ENCODE measurements at places on chromosomes 2 and 18.

- peak; percentile 48 for DNase-seq
Measured at GRCh38 chr2:232611559-232612218, 21.7 kb upstream of the EFHD1 start.

DNA sequence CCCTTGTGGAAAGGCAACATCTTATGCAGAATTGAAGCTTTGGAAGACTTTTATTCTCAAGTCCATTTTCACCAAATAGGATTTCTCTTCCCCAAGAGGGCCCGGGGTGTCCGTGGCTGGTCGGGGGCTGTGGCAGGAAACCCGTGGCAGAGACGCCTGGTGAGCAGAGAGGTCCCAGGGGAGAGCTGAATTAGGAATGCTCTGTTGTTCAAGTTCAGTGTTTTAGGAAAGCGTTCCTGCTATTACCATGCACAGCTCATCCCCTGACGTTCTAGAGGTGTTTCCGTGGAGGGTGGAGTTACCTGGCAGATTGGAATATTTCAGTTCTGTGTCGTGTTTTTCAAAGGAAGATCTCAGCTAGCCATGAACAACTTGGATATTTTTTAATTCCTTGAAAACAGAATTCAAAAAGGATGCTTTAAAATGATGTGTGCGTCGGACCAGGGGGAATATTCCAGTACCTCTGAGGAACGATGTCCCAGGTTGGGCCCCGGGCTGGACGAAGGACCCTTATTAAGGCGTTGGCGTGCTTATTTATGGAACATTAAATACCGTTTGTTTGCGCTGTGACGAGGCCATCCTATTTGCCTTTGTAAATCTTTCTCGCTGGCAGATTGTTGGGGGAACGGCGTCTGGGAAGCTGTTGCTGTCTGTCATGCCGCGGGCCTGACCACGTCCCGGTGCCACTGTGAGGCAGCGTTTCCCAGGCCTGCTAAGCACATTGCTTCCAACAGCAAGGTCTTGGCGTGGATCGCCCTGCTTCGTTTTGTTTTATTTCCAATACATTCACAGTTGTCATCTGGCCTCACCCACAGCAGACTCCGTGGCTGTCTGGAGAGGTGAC is 8.2 kb downstream of the NFATC1 start:
- no peak for DNase-seq

- DNase-seq, result no peak
Measured at GRCh38 chr2:169452080-169452479, 27.2 kb upstream of the BBS5 start.

DNA sequence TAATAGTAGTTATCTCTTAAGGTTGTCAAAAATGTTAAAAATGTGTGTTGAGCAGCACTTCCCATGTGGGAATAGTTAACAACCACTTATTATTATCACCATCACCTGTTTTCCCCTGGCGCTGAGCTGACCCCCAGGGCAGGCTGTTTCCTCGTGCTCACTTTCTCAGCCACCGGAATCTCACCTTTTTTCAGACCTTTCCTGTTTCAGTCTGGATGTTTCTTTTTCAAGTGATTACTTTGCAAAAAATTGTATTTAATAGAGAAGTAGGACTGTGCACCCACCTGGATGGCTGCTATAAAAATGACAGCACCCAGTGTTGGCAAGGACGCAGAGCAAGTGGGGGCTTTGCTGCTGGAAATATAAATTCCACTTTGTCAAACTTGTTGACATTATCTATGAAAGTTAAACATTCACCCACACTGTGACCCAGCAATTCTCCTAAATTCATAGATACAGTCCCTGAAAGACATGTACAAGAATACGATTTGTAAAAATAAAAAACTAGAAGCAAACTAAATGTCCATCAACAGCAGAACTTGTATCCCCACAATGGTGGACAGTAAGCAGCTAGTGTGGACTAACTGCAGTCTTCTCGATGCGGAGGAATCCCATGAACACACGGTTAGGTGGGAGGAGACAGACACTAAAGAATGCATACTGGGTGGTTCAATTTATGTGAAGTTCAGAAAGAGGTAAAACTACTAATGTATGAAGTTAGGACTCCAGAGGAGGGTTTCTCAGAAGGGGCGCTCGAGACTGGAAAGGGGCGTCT is 66.5 kb downstream of the SOWAHC start:
- DNase-seq, result no peak

Data from T follicular helper cell (primary cell).